ENCODE measurements at places on chromosomes 12 and 14.

- DNase-seq = no peak
Measured at GRCh38 chr12:68487721-68488309, 122.9 kb upstream of the RAP1B start.

- DNase-seq = no peak
Measured at GRCh38 chr12:72547573-72547972, 275.4 kb downstream of the TRHDE start.

GRCh38 chr12:21169878-21170472 lies 39.0 kb downstream of the SLCO1B1 start:
- no peak for DNase-seq

DNA sequence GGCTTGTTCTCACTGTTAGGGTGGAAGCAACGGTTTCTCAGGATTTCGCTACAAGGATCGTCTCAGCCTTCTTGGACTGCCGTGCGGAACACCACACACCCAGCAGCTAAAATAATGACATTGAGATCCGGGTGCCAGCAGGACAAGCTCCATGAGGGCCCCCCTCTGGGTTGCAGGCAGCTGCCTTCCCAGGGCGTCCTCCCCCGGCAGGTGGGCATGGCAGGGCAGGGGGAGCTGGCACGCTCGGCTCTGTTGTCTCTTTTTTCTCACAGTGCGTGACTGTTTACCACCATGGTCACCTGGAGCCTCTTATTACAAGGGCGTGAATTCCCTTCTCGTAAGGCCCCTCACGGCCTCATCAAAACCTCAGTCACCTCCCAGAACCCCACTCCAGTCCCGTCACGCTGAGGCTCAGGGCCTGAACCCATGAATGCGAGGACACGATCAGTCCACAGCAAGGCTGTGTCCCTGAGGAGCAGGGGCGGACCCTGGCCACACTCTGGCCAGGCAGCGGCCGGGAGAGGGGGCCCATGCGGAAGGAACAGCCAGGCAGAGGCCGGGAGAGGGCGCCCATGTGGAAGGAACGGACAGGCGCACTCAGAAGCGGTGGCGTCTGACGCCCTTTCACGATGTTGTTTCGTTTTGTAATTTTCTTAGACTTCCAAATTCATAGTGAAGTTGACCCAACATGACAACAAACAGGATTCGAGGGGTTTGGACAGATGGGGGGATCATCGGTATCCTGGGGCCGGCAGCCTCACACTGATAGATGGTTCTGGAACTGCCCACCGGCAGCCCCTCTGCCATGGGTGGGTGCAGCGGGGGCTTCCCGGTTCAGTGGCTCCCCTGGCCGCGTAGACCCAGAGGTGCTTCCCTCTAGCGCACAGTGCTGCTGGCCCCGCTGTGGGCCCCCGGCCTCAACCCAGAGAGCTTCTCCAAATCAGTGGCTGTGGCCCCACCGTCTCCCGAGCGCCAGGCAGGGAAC lies 10.0 kb downstream of the LRCOL1 start:
- no peak for DNase-seq

DNA sequence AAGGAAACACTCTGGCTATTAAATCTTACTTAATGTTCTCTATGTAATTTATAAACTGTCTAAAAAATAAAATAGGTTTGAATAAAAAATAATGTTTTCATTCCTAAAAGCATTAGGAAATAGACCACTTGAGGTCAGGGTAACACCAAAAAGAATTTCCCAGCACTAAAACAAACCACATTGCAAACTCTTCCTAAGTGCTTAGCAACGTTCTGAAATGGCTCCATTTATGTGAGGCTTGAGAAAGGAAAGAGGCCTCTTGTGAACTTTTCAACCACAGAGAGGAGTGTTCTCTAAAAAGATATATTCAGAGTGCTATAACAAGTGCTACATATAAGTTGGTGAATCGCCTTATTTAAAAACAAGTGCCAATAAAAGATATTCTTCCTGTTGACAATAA lies 42.7 kb downstream of the ALX1 start:
- DNase-seq = no peak
